ENCODE measurements at places on chromosomes 13 and 19.

DNA sequence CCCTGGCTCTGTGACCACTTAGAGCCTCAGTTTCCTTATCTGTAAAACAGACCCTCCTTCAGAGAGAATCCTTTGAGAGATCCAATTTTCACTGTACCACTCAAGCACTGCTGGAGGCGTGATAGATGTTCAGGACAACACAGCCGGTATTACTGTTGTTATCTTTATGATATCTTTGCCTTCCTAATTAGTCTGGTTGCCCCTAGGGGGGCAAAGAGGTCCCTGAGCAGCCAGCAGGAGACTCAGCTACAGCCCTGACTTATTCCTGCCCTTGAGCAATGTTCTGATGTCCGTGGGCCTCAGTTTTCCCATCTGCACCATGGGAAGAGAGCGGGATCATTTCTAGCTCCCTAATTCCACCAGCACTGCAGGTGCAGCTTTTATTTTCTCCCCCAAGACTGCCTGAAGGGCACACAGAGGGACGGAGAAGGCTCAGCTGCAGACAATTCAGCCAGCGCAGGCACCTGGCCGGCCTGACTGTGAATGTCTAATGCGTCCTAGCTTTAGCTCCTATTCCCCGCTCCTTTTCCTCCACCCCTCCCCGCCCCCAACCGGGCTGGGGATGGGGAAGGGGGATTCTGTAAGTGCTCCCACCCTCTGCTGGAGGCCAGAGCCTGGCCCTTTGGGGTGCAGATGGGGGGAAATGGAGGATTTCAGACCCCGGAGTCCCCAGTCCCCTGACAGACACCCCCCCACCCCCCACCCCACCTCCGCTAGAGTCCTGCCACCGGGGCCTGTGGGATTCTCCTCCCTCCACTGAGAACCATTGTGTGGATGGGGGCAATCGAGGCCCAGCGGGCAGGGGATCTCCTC, 16.2 kb downstream of the TLE5 start:
- DNase-seq, result no peak

- DNase-seq, result no peak
These were observed 851.0 kb upstream of the KLHL1 start for GRCh38 chr13:70959035-70959775.

GRCh38 chr13:110700641-110701040, 5.3 kb downstream of the CARS2 start:
- no peak for DNase-seq

DNA sequence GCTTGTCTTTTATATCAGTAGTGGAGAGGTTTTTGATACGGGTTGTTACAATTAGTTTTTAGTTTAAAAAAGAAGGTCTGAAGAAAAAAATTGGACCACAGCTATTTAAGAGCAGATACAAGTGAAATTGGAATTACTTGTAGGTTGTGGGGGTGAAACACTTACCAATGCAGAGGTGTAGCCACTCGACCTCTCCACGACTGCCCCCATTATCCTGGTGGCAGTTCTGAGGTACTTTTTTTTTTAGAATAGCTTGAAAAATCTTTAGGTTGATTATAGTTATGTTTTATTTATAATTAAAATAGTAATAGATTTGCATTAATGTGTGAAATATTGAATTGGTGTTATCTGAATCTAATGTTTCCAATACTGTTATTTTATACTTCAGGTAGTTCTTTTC, 60.7 kb downstream of the PAN3 start:
- DNase-seq, result no peak

DNA sequence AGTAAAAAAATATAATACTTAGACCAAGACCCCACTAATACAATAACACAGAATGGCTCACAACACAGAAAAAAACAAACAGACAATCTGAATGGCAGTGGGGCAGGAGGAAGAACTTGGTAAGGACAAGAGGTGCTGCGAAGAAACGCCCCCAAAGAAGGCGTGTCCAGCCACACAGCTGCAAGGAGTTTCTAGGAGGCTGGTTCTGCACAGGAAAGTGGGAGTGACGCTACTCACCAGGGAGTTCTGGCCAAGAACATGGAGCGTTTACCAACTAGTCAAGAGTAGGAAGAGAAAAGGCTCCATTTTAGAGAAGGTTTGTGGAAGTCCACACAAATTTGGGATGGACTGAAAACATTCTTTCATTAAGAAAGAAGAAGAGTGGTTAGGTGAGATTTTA, 95.3 kb upstream of the SLC15A1 start:
- no peak for DNase-seq

DNA sequence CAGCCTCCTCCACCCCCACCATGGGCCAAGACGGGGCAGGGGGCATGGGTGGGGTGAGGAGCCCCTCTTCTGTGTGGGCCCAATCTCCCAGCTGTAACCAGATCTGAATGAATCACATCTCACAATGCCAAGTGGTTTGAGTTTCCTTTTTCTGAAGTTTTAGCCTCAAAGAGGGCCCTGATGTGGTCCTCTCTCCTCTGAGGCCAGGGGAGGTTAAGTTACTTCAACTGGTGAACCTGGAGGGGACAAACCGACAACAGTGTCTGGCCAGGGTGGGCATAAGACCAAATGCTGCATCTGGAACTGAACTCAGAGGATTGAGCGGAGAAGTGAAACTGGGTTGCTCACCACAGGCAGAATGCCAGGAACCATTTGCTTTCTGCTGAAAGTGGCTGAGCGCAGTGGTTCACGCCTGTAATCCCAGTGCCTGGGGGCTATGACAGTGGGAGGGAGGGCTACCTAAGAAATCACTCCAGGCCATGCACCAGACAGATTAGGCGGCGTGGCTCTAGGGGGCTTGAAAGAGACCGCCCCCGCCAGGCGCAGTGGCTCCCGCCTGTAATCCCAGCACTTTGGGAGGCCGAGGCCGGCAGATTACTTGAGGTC, 15.4 kb upstream of the IRGC start:
- DNase-seq, result peak; percentile 20

DNA sequence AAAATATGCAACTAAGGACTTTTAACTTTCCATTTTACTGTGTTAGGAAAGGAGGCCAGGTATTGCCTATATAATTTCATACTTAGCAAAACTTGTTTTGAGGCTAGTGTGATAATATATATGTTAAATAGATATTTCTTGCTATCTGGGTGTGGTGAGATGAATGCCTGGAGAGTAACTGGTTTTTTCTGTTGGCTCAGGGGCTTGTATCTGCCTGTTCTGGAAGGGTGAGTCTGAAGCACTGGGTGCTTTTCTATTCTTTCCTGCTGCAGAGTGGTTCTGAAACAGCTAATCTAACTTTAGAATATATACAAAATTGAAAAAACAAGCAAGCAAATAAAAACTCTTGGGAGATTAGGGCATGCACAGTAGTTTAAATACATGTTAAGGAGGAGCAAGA, 64.6 kb upstream of the MYCBP2 start:
- no peak for DNase-seq

- DNase-seq, result no peak
These were observed 167.0 kb upstream of the IPO5 start for GRCh38 chr13:97786510-97786909.

DNA sequence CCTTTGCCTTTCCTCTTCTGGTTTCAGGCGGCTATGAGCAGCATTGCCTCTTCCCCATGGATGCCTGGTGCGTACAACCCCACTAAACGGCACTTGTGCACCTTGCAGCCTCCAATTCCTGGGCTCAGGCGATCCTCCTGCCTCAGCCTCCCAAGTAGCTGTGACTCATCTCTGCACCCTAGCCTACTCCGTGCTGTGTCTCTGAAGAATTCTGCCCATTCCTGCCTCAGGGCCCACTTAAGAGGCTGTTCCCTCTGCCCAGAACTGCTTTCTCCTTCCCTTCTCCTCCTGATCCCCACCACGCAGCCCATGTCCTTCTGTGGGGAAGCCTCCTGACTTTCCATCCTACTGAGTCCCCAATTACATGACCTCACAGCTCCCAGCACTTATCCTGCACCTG, 142.2 kb upstream of the ZNF507 start:
- no peak for DNase-seq

DNA sequence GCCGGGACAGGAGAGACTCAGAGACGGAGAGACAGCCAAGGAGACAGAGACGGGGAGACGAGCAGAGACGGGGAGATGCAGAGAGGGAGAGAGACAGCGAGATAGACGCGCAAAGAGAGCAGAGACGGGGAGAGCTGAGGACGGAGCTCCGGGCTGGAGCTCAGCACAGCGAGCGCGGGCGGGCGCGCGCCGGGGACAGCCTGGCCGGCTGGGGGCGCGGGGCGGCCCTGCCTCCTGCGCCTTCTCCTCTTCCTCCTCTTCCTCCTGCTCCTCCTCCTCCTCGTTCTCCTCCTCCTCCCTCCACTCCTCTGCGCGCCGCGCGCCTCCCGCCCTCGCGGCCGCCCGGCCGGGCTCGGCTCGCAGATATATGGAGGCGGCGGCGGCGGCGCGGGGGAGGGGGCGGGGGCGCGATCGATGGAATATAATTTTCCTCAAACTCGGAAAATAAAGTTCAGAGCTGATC, at the start of gene ERFL:
Gene ERFL (minus strand): TSS at position 229 of the 463 bp plus-strand sequence. CDS start 15,530 bp downstream, outside the sequence.
- no peak for DNase-seq

DNA sequence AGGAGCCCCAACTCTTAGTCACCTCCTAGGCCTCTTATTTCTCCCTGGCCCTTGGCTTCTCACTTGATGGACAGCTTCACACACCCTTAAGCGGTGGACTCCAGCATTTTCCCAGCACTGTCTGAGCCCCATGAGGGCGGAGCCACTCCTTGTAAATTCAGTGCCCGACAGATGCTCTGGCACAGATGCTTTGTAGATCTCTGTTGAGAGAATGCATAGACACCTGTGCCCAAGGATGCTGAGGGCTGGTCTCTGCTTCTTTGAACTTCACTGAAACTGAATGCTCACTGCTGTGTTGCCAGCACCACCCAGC, 3.3 kb downstream of the SYCN start:
- no peak for DNase-seq

GRCh38 chr19:19388568-19389555, 16.6 kb upstream of the GATAD2A start:
- DNase-seq, result no peak

- no peak for DNase-seq
These were observed 217.0 kb upstream of the OBI1 start for GRCh38 chr13:78875792-78876580.

- DNase-seq, result no peak
These were observed 446 bp upstream of the ZNF83 start for GRCh38 chr19:52638601-52639000.

- DNase-seq, result no peak
These were observed 21.7 kb downstream of the ZIC5 start for GRCh38 chr13:99949679-99950413.

DNA sequence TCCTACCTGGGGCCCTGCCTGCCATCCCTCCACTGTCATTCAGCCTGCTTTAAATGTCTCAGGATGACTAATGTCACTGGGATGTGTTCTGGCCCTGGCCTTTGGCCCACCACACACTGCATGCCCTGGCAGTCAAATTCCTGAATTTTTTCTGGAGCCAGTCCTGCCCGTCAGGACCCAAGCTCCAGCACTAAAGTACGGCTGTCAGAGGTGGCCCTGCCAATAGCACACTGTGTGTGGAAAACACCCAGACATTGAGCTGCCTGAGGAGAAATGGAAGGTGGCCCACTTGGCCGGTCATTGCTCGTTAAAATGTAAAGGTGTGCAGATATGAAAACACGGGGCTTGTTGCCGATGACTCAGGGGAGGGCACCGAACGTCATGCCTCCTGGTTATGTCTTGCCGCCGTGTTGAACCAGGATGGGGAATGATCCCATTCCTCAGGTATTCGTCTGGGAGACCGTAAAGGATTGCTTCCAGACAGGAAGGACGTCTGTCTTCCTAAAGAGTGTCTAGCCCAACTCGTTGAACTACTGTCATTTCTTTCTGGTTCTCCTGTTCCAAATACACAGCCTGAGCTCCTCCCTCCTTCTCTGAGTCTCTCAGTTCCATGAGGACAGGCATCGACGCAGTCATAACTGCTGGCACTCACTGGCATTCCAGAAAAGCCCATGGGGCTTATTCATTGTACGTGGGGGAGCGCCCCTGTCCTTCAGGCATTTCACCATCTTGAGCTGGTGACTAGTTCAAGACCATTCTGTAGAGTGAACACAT, 40.6 kb downstream of the COL4A2 start:
- DNase-seq, result no peak

DNA sequence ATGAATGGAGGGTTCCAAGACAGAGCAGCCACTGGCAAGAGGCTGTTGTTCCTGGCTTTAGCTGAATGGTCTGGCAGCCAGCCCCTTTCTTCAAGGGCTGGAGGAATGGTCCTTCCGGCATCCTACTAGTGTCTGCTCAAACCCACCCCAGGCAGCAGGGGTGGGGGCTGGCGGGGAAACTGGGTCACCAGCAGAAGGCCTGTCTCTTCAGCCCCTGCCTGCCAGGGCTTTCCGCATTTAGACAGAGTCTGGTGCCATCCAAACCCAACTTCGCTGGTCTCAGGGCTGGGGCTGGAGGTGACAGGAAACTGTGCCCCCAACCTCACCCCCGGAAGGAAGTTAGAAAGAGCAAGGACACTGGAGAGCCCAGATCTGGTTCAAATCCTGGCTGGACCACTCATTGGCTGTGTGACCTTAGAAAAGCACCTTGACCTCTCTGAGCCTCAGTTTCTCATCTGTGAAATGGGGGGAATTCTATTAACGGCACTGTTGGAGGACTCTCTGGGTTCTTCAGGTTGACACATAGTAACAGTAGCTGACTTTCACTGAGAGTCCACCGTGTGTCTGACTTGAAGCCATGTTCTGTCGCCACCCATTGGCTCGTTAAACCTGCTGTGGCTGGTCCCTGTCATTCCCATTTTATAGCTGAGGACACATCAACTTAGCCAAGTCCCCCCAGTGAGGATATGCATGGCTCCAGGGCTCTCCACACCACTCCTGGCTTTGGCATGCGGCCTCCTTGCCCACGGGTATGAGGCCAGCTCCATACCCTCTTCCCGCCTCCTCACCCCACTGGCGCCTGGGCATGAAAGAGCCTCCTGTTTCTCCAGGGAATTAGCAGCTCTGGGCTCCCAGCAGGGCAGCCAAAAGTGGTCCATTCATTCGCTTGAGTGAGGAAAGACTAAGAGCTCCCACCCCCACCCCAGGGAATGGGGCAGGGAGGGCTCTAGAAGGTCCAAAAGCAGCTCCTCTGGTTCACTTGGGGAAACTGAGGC, 2.5 kb upstream of the NR2C2AP start:
- no peak for DNase-seq

- no peak for DNase-seq
These were observed 66.6 kb downstream of the SPRYD7 start for GRCh38 chr13:49869519-49869918.
